ENCODE measurements at places on chromosomes 6 and 20.

- no peak overlapping the region for H3K4me3 ChIP-seq
- H3K27me3 ChIP-seq: no peaks in the 10 kb centered on the region
- no peak overlapping the region for H3K27ac ChIP-seq
- no peaks in the 10 kb centered on the region for H3K4me1 ChIP-seq
- no peaks in the 10 kb centered on the region for H3K36me3 ChIP-seq
These were observed 149.0 kb upstream of the FUT9 start for GRCh38 chr6:95866732-95867131.

- H3K4me1 ChIP-seq: peaks cover 80% of the 10 kb centered on the region
- H3K27ac ChIP-seq: peak overlapping the region; percentile 76
- no peaks in the 10 kb centered on the region for H3K27me3 ChIP-seq
- DNase-seq: peak; percentile 80
- H3K36me3 ChIP-seq: peaks cover 54% of the 10 kb centered on the region
These were observed 448 bp upstream of the DDAH2 start for GRCh38 chr6:31729515-31729978.

DNA sequence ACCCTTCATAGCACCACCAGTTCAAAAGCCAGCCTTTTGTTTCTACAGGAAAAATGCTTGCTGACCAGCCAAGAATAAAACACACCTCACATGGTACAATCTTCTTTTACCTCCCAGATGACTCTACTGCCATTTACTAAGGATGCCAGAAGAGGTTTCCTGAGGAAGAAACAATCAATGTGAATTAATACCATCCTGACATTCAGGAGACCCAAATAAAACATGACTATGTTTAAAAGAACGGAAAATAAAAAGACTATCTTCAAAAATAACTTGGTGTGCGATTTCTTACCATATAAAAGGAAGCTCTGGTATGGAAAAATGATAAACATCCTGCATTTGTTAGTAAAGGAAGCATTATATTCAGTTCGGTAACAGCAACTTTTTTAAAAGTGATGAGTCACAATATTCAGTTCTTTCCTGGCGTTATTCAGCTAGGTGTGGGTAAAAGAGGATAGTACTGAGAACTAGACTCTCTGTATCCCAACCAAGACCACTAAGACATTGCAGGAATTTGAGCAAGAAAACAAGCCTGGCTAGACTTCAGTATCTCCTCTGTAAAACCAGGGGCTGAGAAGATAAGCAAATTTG lies 16.3 kb downstream of the COL21A1 start:
- H3K36me3 ChIP-seq: no peaks in the 10 kb centered on the region
- no peaks in the 10 kb centered on the region for H3K4me1 ChIP-seq
- H3K4me3 ChIP-seq: no peak overlapping the region
- no peak overlapping the region for H3K27ac ChIP-seq

- H3K36me3 ChIP-seq: no peaks in the 10 kb centered on the region
- H3K4me3 ChIP-seq: no peak overlapping the region
- no peaks in the 10 kb centered on the region for H3K27me3 ChIP-seq
- H3K27ac ChIP-seq: no peak overlapping the region
These were observed 69.8 kb upstream of the PHACTR2 start for GRCh38 chr6:143607974-143608373.

- no peak for DNase-seq
- H3K27ac ChIP-seq: no peak overlapping the region
- no peaks in the 10 kb centered on the region for H3K27me3 ChIP-seq
These were observed 180.3 kb upstream of the ZNF217 start for GRCh38 chr20:53773792-53774401.

DNA sequence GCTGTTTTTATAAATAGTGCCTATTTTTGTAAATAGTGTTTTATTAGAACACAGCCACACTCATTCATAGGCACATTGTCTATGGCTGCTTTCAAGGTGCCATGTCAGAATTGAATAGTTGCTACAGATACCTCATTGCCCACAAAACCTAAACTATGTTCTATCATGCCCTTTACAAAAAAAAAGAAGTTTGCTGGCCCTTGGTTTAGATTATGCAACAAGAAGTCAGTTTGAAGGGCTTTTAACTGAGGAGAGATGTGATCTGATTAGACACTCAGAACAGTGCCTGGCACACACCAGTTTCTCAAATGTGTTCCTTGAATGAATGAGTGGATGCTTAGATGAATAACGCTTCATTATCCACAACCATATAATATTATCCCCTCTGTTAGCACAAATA lies 366.1 kb downstream of the MAFB start:
- no peak overlapping the region for H3K27ac ChIP-seq
- no peak for DNase-seq
- no peak overlapping the region for H3K4me3 ChIP-seq
- H3K27me3 ChIP-seq: no peaks in the 10 kb centered on the region
- H3K36me3 ChIP-seq: no peaks in the 10 kb centered on the region
